Umbilical cord (tissue), 2 donors: ENCODE measurements at places on chromosomes 1 and 21.

GRCh38 chr1:31733389-31734219, 29.8 kb upstream of the COL16A1 start:
- no peak for DNase-seq

GRCh38 chr1:23525558-23526250, 5.3 kb downstream of the E2F2 start:
- no peak for DNase-seq

GRCh38 chr21:16279731-16280581, 550.2 kb downstream of the USP25 start:
- DNase-seq: peak; percentile 78

DNA sequence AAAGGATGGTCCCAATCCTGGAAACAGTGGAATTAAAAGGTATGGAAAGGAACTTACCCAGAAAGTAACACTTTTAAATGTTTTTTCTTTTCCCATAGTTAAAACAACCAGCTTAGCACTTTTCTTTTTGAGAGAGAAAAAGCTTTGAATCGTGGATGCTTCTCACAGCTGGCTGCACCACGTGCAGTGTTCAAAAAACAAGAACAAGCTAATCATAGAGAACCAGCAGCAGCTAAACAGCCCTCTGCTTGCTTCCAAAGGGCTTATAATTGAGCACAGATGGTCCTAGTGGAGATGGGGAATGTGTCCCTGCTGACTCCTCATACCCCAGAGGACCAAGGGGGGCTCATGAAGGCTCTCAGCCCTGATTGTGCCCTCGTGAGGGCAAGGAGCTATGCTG, 26.4 kb downstream of the UTP25 start:
- DNase-seq: no peak

- DNase-seq: no peak
Measured at GRCh38 chr1:81391125-81391828, 409.5 kb upstream of the ADGRL2 start.

DNA sequence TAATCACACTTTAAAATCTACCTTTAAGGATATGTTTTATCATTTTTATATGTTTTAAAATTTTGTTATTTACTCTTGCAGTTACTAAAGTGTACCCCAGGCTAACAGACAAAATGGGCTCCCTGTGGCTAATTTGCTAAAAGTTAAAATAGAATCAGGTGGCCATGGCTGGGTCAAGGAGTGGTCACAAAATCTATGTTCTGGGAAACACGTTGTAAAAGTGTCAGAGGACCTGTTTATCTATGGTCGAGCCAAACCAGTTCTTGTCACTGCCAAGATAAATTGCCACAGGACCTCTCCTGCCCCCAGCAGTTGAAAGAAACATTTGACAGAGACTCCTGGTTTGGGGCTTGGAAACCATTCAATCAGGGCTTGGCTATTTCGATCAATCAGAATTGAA, 21.2 kb upstream of the TTLL7 start:
- peak; percentile 3 for DNase-seq

DNA sequence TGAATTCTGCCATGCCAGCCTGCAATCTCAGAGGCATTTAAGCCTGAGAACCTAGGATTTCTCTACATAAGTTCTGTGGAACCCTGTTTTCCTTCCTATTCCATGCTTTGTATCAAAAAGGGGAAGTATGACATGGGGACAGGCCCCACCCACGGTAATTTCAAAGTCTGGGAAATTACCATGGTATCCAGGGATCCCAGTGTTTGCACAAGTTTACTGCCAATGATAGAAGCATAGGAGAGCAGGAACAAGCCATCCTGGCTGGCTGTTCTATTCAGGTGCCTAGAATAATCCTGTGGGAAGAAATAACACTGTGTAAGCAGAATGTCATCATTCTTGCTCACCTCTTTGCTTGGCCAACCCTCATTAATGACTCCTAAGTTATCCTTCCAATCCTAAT, 53.8 kb upstream of the ATP1B1 start:
- DNase-seq: no peak
